ENCODE measurements at places on chromosomes 2 and 18.

DNA sequence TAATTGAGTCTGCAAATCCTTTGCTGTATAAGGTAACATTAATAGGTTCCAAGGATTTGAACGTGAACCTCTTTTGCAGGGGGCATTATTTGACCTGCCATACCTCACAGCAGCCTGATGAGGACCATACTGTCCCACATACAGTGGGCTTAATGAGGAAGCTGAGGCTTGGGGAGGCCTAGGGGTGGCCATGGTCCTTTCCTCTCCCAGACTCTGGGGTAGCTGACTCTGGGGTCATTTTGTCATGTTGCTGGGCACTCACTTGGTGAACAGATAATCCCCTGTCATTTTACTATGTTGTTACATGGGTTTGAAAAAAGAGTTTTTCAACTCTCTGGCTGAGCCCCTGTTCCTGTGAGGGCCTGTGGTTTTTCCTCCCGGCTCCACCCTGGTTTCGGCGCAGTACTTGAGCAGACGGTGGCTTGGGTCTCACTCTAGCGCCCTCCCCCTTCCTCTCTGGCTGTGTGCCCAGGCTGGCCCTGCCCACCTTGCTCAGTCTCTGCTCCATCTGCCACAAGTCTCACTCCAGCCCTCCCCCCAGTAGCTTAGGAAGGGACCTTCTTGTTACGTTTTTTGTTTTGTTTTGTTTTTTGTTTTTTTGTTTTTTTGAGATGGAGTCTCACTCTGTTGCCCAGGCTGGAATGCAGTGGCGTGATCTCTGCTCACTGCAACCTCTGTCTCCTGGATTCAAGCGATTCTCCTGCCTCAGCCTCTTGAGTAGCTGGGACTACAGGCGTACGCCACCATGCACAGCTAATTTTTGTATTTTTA, 21.0 kb downstream of the INPP4A start:
- H3K27me3 ChIP-seq = peaks cover 6% of the 10 kb centered on the region
- no peak overlapping the region for H3K4me3 ChIP-seq
- H3K4me1 ChIP-seq = peaks cover 45% of the 10 kb centered on the region
- no peak for DNase-seq
- no peak overlapping the region for H3K27ac ChIP-seq

DNA sequence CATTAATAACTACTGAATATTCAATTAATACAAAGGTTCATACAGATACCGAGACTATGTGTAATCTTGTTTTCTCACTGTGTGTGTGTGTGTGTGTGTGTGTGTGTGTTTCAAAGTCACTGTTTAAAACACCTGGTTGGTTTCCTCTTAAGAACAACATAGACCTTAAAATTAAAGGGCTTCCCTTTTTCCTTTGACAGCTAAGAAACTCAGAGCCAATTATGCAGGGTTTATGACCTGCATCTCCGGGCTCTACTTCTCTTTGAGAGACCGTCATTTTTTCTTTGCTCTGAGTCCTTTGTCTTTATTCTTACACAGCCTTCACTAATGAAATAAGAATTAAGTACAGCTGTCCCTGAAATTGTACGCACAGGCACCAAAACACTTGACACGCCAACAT, 145.6 kb downstream of the HDAC4 start:
- H3K27ac ChIP-seq = no peak overlapping the region
- H3K27me3 ChIP-seq = no peaks in the 10 kb centered on the region
- H3K4me1 ChIP-seq = peaks cover 75% of the 10 kb centered on the region
- DNase-seq = no peak

DNA sequence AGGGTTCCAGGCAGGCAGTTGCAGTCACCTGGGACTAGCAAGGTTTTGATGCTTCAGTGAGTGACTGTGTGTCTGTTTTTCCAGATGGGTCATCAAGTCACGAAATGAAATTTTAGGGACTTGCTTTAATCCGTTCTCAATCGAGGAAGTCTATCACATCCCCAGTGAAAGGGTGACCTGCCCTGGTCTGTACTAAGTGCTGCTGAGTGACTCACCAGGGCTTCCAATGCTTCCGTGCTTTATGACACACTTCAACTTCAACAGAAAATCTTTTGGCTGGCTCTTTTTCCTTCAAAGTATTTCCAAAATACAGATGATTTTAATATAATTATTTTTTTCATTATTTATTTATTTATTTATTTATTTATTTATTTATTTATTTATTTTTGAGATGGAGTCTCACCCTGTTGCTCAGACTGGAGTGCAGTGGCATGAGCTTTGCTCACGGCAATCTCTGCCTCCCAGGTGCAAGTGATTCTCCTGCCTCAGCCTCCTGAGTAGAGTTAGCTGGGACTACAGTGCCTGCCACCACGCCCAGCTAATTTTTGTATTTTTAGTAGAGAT, 18.4 kb downstream of the TFCP2L1 start:
- H3K4me1 ChIP-seq = no peaks in the 10 kb centered on the region
- no peak overlapping the region for H3K27ac ChIP-seq
- no peak overlapping the region for H3K4me3 ChIP-seq

- no peak for DNase-seq
- H3K36me3 ChIP-seq = peaks cover 69% of the 10 kb centered on the region
- no peak overlapping the region for H3K4me3 ChIP-seq
Observed at GRCh38 chr2:66531155-66531554, 96.2 kb downstream of the MEIS1 start.

GRCh38 chr2:119659601-119660342, 19.2 kb upstream of the TMEM177 start:
- no peak overlapping the region for H3K4me3 ChIP-seq
- peaks cover 13% of the 10 kb centered on the region for H3K27me3 ChIP-seq
- no peak overlapping the region for H3K27ac ChIP-seq

DNA sequence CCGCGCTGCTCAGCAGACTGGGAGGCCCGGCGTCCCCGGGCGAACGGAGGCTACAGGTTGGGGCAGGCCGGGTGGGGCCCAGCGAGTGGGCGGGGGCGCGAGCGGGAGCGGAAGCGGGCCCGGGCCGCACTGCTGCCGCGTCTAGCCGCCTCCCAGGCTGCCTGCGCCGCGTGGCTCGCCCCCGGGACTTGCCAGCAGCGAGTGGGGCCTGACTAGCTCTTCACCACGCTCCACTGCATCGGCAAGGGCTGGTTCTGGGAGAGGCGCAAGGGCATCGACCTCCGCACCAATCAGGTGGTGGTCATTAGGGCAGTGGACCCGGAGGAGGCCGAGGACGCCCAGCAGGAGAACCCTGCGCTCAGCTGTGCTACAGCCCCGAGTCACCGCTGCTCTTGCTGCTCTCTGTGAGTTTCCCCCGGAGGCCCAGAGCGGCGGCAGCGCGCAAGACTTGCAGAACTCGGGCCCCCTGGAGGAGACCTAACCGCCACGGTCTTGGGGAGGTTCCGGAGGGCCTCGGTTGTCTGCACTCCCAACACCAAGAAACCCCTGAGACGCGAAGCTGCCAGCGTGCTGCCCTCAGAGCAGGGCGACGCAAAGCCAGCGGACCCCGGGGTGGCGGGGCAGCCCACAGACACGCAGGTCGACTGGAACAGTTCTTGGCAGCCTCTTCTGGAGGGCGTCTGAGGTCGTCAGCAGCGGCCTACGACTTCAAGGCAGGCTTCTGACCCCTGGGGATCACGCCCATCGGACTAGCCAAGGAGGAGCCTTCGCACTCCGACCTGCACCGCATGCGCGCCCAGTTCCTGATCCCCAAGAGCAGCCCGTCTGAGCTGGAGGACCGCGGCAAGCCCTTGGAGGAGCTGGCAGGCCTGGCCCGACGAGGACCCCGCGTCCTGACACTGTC, 27.2 kb upstream of the PTPN2 start:
- peaks cover 7% of the 10 kb centered on the region for H3K4me1 ChIP-seq
- no peak overlapping the region for H3K27ac ChIP-seq
- peaks cover 6% of the 10 kb centered on the region for H3K27me3 ChIP-seq
- H3K36me3 ChIP-seq = no peaks in the 10 kb centered on the region
- DNase-seq = no peak
- H3K4me3 ChIP-seq = no peak overlapping the region

GRCh38 chr18:907115-907884, 2.6 kb downstream of the ADCYAP1 start:
- peaks cover 34% of the 10 kb centered on the region for H3K4me1 ChIP-seq
- no peak overlapping the region for H3K27ac ChIP-seq
- peak overlapping the region; percentile 79 for H3K4me3 ChIP-seq
- DNase-seq = peak; percentile 67

GRCh38 chr2:317501-318424, 29.9 kb upstream of the ALKAL2 start:
- peaks cover 52% of the 10 kb centered on the region for H3K4me1 ChIP-seq
- peak overlapping the region; percentile 91 for H3K27ac ChIP-seq
- peak; percentile 48 for DNase-seq
- H3K36me3 ChIP-seq = no peaks in the 10 kb centered on the region

DNA sequence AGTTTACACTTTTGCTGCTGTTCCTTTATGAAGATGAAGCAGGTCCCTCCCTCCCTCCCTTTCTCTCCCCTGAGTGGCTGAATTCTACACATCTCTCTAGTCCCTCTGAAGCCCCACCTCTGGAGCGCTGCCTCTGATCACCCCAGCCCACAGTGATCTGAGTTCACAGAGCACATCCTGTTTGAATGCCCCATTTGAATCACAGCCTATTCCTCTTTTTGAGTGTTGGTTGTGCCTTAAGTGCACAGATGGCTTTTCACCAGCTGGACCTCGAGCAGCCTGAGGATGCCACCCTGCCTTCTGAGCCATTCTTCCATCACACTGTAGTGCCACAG, 87.1 kb downstream of the ITGB1BP1 start:
- no peak for DNase-seq
- H3K4me3 ChIP-seq = no peak overlapping the region
- peaks cover 40% of the 10 kb centered on the region for H3K36me3 ChIP-seq
- peaks cover 3% of the 10 kb centered on the region for H3K27me3 ChIP-seq
- peaks cover 69% of the 10 kb centered on the region for H3K4me1 ChIP-seq

- H3K4me3 ChIP-seq = no peak overlapping the region
- peaks cover 42% of the 10 kb centered on the region for H3K36me3 ChIP-seq
- no peak overlapping the region for H3K27ac ChIP-seq
Observed at GRCh38 chr2:232767866-232768265, 8.5 kb downstream of the KCNJ13 start.

- no peaks in the 10 kb centered on the region for H3K27me3 ChIP-seq
- no peak overlapping the region for H3K4me3 ChIP-seq
- DNase-seq = no peak
Observed at GRCh38 chr2:188473306-188473705, 181.6 kb downstream of the GULP1 start.

DNA sequence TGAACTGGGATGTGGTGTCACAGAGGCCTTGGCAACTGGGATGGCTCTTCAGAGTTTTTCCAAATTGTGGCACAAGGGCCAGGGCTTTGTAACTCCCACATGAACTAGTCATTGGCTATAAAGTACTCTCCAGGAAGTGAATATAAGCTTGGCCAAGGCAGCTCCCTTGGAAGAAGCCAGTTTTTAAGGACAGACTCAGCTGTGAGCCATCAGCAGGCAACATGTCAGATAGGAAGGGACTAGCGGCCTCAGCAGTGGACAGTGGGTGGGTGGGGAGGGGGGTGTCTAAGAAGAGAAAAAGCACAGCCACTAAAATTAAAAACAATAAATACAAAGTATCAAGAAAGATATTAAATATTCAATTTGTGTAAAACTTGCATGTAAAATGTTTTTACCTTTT, 691.1 kb upstream of the PIK3C3 start:
- H3K36me3 ChIP-seq = no peaks in the 10 kb centered on the region
- H3K4me1 ChIP-seq = peaks cover 30% of the 10 kb centered on the region
- H3K4me3 ChIP-seq = no peak overlapping the region
- H3K27ac ChIP-seq = no peak overlapping the region
